ENCODE measurements at places on chromosomes 3 and 15. TPM values are rescaled to one million over a fixed set of nuclear protein-coding genes. Genes with fewer than 3 reads are reported as not detected.

GRCh38 chr3:139533781-139534454 is 5.6 kb downstream of the RBP1 start:
- no peak for DNase-seq

TNIK gene
- 53.0 TPM for total RNA-seq

STRIT1 gene
- not detected for total RNA-seq

ACKR4 gene
- 0.37 TPM for total RNA-seq

DNA sequence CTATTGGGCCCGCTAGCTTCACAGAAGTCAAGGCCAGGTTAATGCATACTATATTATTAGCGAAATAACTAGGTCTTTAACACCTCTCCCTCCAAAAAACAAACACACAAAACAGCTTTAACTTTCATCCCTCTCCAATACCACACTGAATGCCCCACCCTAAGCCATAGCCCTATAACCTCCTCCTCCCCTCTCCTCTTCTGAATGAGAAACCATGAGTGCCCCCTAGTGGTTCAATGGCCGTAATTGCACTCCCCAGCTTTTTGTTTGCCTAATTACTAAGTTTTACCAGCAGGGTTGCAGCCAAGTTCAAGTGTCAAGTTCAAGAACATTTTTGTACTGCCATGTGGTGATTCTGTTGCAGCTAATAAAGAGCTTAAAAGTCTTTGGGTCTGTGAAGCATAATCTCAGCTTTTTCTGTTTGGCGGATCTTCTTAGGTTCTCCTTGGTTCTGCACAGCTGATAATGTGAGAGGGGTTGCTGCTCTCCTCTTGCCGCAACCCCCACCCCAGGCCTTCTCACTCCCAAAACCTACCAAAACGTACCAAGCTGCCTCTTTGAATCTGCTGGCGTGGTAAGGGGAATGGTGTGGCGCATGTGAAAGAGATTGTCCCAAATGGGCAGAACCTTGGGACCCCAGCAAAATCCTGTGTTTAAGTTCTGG is 57.9 kb downstream of the RPL22L1 start:
- peak; percentile 43 for DNase-seq

CHRFAM7A gene
- total RNA-seq: 0.92 TPM

DNA sequence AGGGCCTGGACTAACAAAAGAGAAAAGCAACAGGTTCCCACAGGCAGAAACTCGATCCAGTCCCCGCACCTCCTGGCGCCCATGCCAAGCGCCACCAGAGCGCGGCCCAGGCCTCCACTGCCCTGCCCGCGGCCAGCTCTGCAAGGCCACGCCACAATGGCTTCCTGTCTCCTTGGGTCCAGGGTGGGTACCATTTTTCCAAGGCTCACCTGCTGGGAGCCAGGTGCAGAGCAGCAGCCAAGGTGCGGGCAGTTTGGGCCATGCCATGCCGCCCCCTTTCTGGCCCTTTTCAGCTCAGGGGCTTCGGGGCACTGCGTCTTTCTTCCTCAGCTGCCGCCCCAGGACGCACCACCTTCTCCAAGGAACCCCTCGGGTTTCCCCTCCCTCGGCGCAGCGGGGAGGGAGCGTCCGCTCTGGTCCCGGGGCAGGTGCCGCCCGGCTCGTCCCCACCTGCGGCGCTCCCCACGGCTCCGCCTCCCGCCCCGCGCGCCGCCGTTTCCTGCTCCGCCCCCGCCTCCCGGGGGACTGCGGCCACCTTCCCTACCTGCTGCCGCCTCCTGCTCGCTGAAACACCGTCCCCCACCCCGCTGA is at the start of gene ILDR1:
ILDR1 (minus strand) TSS at position 437 of the 591 bp plus-strand sequence; CDS start at position 267, 170 bp downstream.
- no peak for DNase-seq

GRCh38 chr3:52685285-52685708 is 416 bp downstream of the PBRM1 start:
- DNase-seq: peak; percentile 51

IL5RA gene
- 0.60 TPM for total RNA-seq

C3orf49 gene
- total RNA-seq: not detected

GASK1A gene
- 0.15 TPM for total RNA-seq

CCDC9B gene
- 1.7 TPM for total RNA-seq

CFAP92 gene
- 0.49 TPM for total RNA-seq

- DNase-seq: no peak
Observed at GRCh38 chr3:108031895-108032294, 58.9 kb downstream of the CD47 start.

SLC12A6 gene
- 103 TPM for total RNA-seq

GRCh38 chr15:67043939-67044771 is 21.2 kb upstream of the SMAD3 start:
- DNase-seq: no peak

PPP1R2 gene
- total RNA-seq: 154 TPM

DNA sequence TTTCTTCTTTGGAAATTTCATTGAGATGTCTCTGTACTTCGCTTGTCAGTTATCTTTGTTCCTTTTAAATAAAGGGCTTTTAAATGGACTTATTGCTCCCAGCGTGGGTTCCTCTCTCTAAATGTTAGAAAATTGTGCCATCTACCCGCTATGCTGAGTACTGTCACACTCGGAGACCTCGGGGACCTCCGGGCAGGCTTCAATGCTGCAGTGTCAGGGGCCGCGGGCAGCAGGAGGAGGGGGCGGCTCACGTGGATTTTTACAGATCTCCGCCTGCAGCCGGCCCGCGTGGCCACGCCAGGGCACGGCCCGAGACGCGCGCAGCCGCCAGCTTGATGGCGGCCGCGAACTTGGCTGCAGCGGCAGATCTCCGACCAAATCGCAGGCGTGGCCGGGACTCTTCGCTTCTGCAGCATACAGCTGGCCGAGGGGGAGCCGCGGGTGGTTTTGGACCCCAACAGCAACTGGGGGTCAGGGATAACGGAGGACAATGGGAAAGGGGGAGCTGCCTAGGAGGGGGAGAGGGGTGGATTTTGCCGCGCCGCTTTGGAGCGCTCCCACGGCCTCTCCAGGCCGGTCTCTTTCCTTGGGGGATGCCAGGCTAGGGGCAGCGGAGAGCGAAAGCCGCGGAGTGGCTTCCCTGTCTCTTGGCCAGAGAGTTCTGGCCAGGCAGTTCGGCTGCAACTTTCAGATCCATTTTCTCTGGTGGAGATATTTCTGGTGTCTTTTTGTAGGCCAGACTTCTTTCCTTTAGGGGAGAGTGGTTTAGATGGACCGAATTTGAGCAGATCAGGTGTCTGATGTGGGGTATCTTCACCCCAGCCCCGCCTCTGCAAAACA is 15.3 kb downstream of the NR2F2 start:
- no peak for DNase-seq

DNA sequence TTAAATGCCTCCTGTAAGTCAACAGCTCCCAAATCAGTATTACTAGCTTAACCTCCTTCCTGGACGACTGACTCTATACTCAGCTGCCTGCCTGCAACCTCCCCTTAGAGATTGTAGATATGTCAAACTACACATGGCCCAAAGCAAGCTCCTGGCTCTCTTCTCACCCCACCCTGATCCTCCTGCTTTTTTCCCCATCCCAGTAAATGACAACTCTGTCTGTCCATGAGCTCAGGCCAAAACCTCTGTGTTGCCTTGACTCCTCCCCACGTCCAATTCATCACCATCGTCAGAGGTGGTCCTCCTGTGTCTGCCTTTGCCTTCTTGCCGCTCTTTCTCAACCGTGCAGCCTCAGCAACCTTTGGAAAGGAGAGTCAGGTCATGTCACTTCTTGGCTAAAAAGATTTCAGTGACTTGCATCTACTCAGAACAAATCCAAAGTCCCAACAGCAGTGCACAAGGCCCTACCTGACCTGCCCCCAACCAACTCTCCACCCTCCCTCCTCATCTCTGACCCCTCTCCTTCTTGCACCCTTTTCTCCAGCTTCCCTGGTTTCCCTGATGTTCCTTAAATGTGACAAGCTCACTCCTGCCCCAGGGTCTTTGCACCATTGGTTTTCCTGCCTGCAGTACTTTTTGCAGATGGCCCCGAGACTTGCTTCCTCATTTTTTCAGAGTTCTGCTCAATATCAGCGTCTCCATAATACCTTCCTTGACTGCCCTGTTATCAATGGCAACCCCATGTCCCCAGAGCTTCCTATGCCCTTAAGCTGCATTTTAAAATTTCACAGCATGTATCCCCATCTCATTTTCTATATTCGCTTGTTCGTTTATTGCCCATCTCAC is 52.8 kb downstream of the LSM3 start:
- no peak for DNase-seq

STAB1 gene
- 0.38 TPM for total RNA-seq

RBMS3 gene
- 1.4 TPM for total RNA-seq

- DNase-seq: no peak
Observed at GRCh38 chr3:140573011-140573410, 104.9 kb upstream of the TRIM42 start.

DNA sequence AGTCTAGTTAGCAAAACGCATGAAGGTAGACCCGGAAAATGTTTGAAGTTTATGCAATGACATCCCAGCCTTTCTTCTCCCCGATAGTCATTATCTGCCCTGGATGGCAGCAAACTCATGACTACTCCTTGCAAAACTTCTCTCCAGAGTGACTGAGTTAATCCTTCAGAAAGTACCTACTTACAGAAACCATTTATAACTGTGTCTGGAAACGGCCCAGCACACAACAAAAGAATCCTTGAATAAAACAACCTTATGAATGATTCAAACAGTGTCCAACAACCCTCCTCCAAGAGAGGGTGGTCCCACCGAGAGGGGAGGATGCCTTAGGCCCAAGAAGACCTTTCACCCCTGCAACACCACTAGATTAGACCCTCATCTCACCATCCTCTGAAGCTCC is 14.2 kb downstream of the ST8SIA2 start:
- DNase-seq: no peak

Measured in T-cell (primary cell).